ENCODE measurements at places on chromosomes 6 and 20.

- peak; percentile 48 for DNase-seq
Observed at GRCh38 chr20:44768256-44768655, 22.6 kb downstream of the KCNK15 start.

GRCh38 chr6:95587989-95588388, 10.7 kb downstream of the MANEA start:
- DNase-seq: no peak

DNA sequence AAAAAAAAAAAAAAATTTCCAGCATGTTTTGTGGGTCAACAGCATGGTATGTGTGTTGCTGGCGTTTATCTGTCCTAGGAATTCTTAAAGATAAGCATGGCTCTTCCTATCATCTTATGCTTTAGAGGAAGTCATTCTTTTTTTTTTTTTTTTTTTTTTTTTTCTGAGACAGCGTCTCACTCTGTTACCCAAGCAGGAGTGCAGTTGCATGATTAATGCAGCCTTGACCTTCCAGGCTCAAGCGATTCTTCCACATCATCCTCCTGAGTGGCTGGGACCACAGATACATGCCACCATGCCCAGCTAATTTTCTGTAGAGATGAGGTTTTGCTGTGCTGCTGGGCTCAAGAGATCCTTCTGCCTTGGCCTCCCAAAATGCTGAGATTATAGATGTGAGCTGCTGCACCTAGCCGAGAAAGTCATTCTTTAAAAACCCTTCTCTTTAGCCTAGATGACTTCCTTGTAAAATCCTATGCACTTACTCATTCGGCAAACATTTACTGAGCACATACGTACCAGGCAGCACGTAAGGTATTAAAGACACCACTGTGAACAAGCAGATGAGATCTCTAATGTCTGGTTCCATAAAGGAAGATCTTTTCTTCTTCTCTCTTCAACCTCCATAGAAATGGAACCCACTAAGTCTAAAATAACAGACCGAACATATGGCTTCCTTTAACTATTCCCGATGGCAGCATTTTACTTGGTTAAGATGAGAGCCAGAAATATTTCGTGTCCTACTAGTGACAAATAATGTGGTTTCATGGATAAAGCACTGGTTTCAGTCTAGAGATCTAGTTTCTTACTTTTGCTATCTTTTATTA, 122.4 kb downstream of the RIN2 start:
- DNase-seq: no peak

GRCh38 chr6:157227202-157228166, 95.8 kb downstream of the TMEM242 start:
- DNase-seq: no peak

DNA sequence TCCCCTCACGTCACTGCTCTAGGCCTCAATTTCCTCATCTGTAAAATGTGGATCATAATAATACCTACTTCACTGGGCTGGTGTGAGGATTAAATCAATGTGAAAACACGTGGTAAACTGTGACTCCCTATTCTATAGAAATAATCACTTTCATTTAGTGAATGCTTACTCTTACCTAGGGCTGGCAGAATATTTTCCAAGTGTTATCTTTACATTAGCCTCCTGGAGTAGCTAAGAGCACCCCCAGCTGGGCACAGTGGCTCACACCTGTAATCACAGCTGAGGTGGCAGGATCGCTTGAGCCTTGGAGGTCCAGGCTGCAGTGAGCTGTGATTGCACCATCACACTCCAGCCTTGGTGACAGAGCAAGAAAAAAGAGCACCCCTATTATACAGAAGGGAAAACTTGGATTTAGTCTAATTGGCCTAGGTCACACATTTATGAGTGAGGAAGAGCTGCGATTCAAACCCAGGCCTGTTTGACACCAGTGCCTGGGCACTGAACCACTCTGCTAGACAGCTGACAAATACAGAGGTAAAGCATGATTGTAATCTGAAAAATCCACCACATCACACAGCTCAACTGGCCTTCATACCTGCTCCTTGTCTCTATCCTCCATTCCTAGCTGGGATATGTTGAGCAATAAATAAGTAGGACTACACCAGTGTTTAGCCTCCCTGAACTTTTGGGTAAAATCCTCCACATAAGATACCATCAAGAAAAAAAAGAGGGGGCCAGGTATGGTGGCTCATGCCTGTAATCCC, 1.4 kb upstream of the SNTA1 start:
- DNase-seq: no peak

DNA sequence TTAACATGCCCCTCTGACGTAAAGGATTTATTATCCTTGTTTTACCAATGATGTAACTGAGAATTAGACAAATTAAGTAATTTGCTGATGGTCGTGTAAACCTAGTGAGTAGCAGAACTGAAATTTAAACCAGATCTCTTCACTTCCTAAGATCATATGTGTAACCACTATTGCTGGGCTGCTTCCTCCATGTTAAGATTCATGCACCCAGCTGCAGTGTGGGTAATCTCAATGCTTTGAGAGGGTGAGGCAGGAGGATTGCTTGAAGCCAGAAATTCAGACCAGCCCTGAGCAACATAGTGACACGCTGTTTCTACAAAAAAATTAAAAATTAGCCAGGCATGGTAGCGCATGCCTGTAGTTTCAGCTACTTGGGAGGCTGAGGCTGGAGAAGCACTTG, 97.9 kb downstream of the L3MBTL3 start:
- DNase-seq: no peak

- DNase-seq: no peak
Observed at GRCh38 chr20:10531848-10532247, 96.7 kb downstream of the SLX4IP start.

- no peak for DNase-seq
Observed at GRCh38 chr6:8059129-8059528, 5.1 kb downstream of the BLOC1S5 start.

- no peak for DNase-seq
Observed at GRCh38 chr6:136326038-136326553, 36.5 kb upstream of the BCLAF1 start.

DNA sequence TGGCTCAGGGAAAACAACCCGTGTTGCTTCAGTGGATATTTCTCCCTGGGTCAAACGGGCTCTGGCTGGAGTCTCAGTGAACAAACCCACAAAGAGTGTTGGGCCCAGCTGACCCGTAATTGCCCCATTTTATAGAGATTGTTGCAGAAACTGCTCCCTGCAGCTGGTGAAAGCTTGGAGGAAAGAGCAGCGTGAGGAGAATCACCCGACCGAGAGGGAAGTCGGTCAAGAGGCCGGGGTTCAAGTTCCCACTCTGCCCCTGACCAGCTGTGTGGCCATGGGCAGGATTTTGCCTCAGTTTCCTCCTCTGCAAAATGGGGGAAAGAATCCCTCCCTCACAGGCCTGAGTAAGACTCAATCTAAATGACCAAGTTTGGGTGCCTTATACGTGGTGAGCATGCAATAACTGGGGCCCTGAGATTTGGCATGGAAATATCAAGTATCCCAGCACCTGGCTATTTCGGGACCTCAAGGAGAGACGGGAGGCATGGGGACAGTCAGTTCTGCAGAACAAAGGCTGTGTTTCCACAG, 1.7 kb upstream of the TGM2 start:
- no peak for DNase-seq

DNA sequence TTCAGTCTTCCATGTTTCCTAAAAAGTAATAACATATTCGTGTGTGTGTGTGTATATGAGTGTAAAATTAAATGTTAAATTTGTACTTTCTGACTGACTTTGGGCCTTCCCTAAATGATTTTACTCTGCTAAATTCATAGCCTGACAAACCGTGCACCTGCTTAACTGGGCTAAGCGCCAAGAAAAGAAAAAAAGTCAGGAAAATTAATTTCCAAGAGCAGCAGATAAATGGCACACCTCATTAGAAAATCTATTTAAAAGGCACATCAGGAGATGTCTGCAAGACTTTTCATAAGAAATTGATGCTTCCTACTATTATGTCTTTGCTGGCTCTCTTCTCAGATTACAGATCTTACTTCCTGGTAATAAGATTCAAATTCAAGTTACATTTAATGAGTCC, 72.4 kb downstream of the TRDN start:
- no peak for DNase-seq

All from amygdala (tissue), 56 donors.